ENCODE measurements at places on chromosomes 5 and 9.

DNA sequence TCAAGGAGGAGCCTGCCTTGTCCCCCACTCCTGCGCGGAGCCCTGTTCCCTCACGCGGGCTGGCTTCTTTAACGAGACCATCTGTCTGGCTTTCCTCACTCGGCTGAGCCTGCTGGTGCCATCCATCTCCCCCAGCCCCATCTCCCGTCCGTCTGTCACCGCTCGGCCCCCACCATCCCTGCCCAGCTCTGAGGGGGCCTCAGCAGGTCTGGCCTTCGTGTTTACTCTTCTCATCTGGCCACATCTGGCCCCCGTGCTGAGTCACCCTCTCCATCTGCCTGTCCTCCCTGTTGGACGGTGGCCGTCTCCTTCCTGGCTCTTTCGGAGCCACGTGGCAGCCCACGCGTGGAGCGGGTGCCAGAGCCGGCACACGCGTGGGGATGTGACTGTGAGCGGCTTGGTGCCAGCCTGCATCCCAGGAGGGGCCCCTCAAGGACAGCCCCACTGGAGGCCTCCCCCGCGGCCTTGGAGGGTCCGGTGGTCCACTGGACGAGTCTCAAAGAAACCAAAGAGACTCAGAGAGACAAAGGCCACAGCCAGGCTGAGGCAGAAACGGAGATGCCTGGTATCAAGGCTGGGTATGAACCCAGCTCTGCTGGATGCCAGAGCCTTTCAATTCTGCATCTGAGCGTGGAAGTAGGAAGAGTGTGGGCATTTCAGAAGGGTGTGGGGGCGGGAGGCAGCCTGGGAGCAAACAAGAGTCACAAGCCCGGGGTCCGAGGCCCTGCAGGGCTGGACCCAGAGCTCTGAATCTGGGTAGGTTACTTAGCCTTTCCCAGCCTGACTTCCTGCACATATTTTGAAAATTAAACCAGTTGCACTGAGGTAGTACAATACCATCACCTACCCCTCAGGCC is 76.7 kb upstream of the UNC5A start:
- no peak overlapping the region for H3K27ac ChIP-seq
- peaks cover 32% of the 10 kb centered on the region for H3K27me3 ChIP-seq
- peaks cover 9% of the 10 kb centered on the region for H3K4me1 ChIP-seq

GRCh38 chr9:22084336-22085035 is 75.4 kb upstream of the CDKN2B start:
- H3K27ac ChIP-seq, result no peak overlapping the region
- no peak overlapping the region for H3K4me3 ChIP-seq
- no peak for DNase-seq
- no peaks in the 10 kb centered on the region for H3K36me3 ChIP-seq

DNA sequence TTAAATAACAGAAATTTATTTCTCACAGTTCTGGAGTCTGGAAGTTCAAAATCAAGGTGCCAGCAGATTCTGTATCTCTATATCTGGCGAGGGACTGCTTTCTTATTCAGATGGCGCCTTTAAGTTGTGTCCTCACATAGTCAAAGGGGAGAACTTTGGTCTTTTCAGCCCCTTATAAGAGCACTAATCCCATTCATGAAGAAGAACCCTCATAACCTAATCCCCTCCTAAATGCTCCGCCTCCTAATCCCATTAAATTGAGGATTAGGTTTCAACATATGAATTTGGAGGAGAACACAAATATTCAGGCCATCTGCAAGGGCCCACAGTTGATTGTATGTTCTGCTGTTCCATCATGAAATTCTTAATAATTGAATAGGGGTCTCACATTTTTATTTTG is 10.8 kb upstream of the CCDC152 start:
- H3K27ac ChIP-seq, result no peak overlapping the region
- no peaks in the 10 kb centered on the region for H3K4me1 ChIP-seq
- H3K36me3 ChIP-seq, result no peaks in the 10 kb centered on the region
- H3K4me3 ChIP-seq, result no peak overlapping the region
- no peaks in the 10 kb centered on the region for H3K27me3 ChIP-seq

DNA sequence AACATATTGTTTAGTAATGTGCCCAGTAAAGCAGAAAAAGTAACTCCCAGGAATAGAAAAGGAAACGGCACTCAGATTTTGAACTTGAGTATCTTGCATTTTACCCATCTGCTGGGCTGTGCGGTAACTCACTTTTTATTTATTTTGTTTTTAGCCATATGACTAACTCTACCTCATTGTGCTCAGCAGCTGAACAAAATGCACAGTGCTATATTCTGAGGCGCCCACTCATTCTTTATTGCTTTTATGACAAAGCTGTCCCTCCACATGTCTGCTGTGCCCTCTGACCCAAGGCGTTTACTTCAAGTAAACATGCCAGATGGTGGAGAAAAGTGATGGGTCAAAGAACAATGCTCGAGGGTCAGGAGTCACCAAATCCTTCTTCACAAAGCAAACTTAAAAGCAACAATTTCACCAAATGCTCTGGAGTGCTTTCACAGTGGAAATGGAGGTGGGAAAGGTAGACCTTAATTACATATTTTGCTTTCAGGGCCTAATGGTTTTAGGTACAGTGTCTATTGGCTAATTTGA is 215.2 kb upstream of the ELAVL2 start:
- H3K27me3 ChIP-seq, result peaks cover 5% of the 10 kb centered on the region
- no peaks in the 10 kb centered on the region for H3K36me3 ChIP-seq
- H3K27ac ChIP-seq, result peak overlapping the region; percentile 3

DNA sequence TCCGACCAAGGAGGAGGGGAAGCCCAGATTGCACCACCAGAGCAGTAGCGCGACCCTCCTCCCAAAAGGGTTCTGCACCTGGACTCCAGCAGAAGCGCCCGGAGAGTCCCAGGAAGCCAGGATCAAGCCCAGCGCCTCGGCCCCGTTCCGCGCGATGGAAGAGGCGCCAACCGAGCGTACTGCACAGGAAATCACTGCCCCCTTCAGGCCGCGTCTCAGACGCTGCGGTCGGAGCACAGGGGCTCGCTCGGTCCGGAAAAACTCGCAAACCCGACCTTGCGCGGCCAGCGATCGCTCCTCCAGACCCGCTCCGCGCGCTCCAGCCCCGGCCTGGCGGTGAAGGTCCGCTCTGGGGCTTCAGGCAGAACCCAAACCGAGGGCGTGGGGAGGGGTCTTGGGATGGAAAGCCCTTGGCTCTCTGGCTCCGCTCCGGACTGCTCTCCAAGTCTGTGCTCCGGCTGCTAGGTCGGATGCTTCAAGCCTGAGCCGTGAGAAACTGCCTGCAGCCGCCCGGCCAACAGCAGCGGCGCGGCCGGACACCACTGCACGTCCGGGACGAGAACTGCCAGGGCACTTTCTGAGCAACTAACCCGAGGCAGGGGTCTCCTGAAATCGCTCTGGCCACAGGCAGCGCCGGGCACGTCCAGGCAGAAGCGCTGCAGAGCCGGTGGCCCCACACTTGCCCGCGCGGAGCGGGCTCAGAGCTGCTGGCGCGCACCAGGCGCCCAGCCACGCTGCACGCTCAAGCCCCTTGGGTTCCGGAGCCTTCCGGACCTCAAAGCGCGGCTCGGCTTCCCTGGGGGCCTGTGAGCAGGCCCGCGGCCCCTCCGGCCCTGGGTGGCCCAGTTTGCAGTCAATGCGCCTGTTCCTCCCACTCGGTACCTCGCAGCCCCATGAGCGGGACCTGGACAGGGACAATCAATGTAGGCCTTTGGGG is 1.3 kb downstream of the GABBR2 start:
- H3K4me1 ChIP-seq, result peaks cover 8% of the 10 kb centered on the region
- peak; percentile 74 for DNase-seq
- H3K4me3 ChIP-seq, result peak overlapping the region; percentile 47
- no peak overlapping the region for H3K27ac ChIP-seq

DNA sequence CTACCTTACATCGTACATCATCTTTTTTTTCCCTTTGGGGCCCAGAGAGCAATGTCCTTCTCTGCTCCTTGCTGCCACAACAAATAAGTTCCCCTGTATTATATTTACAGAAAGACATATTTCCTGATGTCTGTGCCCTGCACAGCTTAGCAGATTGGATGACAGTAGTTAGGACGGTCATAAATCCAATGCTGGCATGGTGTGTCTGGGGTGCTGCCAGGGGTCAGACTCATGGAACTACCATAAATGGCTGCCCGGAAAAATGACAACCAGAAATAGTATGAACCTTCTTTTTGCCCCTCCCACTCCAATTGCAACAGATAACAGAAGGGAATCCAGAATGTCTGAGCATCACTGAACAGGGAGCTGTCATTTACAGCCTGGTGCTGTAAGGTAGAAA is 511.1 kb downstream of the PSAT1 start:
- no peaks in the 10 kb centered on the region for H3K27me3 ChIP-seq
- no peak overlapping the region for H3K27ac ChIP-seq
- H3K4me3 ChIP-seq, result no peak overlapping the region
- DNase-seq, result no peak
- H3K4me1 ChIP-seq, result peaks cover 28% of the 10 kb centered on the region

DNA sequence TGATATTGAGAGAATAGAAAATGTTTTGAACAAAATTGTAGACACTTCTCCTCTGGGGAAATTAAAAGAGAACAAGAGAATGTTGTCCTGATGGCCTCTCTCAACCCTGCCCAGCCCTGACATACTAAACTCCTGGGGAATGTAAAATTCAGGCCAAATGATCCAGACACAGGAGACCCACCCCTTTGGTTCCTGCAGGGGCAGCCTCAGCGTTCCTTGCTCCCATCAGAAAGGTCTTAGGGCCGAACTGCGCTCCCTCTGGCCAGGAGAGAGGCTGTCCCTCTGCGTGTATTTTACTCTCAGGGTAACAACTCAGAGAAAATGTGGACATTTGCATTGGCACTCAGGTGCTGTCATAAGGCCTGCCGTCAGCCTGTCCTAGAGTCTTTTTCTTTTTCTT is 616.3 kb upstream of the KLF4 start:
- no peaks in the 10 kb centered on the region for H3K36me3 ChIP-seq
- H3K4me3 ChIP-seq, result no peak overlapping the region
- DNase-seq, result no peak

DNA sequence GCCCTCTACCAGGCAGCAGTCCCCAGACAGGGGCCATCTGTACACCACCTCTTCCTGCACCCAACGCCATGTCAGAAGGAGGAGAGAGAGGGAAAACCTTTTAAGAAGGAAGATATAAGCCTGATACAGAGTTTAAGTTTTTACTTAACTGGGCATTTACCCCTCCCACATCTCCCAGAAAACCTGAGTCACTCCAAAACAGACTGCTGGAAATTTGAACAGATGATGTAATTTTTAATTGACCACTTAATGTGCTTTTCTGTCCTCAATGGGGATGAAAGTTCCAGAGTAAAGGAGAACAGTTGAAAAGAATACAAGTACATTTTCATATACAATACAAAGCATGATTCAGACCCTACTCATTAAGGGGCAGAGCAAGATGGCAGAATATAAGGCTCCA is 63.9 kb downstream of the TTC39B start:
- H3K4me1 ChIP-seq, result peaks cover 10% of the 10 kb centered on the region
- no peaks in the 10 kb centered on the region for H3K27me3 ChIP-seq
- DNase-seq, result no peak
- H3K27ac ChIP-seq, result no peak overlapping the region
- H3K36me3 ChIP-seq, result peaks cover 2% of the 10 kb centered on the region

GRCh38 chr5:72702881-72703434 is 113.5 kb upstream of the TNPO1 start:
- no peak for DNase-seq
- H3K36me3 ChIP-seq, result no peaks in the 10 kb centered on the region
- no peak overlapping the region for H3K4me3 ChIP-seq
- H3K27ac ChIP-seq, result no peak overlapping the region

GRCh38 chr5:172670005-172670402 is 28.9 kb downstream of the NEURL1B start:
- DNase-seq, result no peak
- peaks cover 10% of the 10 kb centered on the region for H3K4me1 ChIP-seq
- H3K36me3 ChIP-seq, result peaks cover 4% of the 10 kb centered on the region
- no peaks in the 10 kb centered on the region for H3K27me3 ChIP-seq
- H3K27ac ChIP-seq, result no peak overlapping the region
- H3K4me3 ChIP-seq, result no peak overlapping the region

DNA sequence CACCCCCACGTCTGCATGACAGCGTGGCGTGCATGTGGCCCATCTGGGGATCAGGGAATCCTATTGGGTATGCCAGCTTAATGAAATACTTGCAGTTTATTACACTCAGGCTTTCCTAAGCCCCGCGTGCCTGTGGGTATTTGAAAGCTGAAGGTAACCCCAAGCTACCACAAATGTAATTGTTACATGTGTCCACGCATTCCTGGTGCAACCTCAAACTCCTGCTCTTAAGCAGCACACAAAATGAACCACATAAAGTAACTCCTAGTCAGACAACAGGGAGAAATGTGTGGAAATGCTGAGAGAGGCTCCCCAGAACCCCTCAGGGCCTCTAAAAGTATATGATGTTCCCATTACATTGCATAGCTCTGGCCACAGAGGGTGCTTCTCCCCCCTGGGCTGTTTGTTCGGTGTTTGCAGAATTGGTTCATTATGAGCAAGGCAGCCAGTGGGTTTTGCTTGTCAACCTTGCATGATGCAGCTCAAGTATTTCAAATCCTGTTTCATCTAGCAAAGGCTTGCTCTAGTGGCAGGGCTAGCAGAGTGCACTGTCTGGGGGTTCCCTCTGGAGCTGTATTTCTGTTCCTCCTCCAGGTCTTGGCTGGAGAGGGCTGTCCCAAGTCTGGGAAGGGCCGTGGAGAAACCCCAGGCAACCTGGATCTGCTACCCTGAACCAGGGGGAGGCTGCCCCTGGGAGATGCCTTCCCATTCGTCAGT is 1.8 kb upstream of the DCANP1 start:
- H3K4me1 ChIP-seq, result peaks cover 11% of the 10 kb centered on the region
- no peak overlapping the region for H3K4me3 ChIP-seq
- H3K27me3 ChIP-seq, result peaks cover 11% of the 10 kb centered on the region
- H3K36me3 ChIP-seq, result no peaks in the 10 kb centered on the region
- DNase-seq, result no peak

GRCh38 chr5:78508186-78508765 is 140.3 kb downstream of the LHFPL2 start:
- no peak overlapping the region for H3K27ac ChIP-seq
- peaks cover 69% of the 10 kb centered on the region for H3K4me1 ChIP-seq
- H3K36me3 ChIP-seq, result no peaks in the 10 kb centered on the region
- no peak for DNase-seq
- no peak overlapping the region for H3K4me3 ChIP-seq

Data from neural crest cell (in vitro differentiated cells).